Fibroblast of skin of back (primary cell): ENCODE measurements at places on chromosomes 16 and 17.
A peak's percentile ranks its signal among the peaks of the same experiment; 100 is the strongest.

DNA sequence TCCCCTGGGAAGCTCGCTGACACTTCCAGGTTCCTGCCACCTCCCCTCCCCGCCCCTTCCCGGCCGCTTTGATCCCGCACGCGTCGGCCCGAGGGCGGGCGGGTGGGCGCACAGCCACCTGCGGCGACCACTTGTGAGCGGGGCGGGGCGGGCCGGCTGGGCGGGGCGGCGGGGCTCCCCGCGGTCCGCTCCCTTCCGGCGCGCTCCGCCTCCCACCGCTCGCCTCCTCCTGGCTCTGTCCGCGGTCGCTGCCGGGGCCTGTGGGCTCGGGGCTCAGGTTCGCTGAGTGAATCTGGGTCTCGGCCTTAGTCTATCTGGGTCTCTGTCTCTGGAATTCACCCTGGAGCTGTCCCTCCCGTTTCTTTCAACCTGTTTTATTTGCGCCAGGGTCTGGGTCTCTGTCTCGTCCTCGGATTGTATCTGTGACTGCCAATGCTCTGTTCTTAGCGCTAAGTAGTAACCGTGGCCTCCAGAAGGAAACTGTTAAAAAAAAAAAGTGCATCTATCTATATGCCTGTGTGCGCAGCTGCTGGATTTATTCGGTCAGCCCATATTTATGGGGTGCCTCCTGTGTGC lies 2.7 kb upstream of the HES7 start:
- peak; percentile 40 for DNase-seq

- DNase-seq = peak; percentile 65
Measured at GRCh38 chr17:58317421-58318064, 11.1 kb downstream of the TSPOAP1 start.

GRCh38 chr16:58556678-58557077 lies 41.4 kb downstream of the SETD6 start:
- no peak for DNase-seq

GRCh38 chr17:6536566-6537065 lies 19.7 kb downstream of the PITPNM3 start:
- no peak for DNase-seq

GRCh38 chr16:27828671-27829070 lies 234.8 kb downstream of the GSG1L start:
- DNase-seq = no peak

DNA sequence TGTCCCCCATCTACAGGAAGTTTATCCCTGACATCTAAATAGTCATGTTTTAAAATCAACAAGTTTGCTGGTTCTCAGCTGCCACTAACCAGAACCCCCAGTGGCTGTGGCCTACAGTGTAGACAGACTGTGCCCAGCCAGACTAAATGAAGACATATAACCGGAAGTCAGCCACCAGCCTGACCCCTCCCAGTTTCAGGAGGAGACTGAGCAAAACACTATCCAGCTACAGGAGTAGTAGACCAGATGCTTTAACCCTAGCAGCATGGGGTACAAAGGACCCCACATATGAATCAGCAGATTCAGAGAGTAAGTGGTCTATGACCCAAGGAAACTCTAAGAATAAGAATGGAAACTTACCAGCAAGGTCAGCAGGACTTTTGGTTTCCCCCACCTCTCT lies 83.4 kb downstream of the HIC1 start:
- DNase-seq = peak; percentile 56
